Fibroblast of gingiva (primary cell): ENCODE measurements at places on chromosomes 16 and 17.
A peak's percentile ranks its signal among the peaks of the same experiment; 100 is the strongest.

DNA sequence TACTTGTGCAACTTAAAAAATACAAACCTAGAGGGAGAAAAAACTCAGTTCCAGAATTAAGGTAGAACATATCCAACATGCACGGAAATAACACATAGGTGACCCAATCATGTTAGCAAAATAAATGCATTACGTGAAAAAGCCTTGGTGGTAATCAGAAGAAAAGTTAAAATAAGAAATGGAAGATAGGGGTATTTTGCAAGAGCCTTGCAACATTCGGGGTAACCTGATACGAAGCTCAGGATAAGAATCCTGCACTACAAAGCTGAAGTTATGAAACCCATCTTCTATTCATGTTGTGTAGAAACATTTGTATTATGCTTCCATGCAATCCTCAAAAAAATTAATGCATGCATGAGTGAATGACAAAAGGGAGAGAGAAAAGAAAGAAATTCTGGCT lies 33.1 kb downstream of the CHCT1 start:
- peak; percentile 89 for DNase-seq

GRCh38 chr17:73423806-73424205 lies 112.0 kb upstream of the CDC42EP4 start:
- DNase-seq = no peak

GRCh38 chr16:67661101-67661761 lies 471 bp downstream of the PARD6A start:
- no peak for DNase-seq

DNA sequence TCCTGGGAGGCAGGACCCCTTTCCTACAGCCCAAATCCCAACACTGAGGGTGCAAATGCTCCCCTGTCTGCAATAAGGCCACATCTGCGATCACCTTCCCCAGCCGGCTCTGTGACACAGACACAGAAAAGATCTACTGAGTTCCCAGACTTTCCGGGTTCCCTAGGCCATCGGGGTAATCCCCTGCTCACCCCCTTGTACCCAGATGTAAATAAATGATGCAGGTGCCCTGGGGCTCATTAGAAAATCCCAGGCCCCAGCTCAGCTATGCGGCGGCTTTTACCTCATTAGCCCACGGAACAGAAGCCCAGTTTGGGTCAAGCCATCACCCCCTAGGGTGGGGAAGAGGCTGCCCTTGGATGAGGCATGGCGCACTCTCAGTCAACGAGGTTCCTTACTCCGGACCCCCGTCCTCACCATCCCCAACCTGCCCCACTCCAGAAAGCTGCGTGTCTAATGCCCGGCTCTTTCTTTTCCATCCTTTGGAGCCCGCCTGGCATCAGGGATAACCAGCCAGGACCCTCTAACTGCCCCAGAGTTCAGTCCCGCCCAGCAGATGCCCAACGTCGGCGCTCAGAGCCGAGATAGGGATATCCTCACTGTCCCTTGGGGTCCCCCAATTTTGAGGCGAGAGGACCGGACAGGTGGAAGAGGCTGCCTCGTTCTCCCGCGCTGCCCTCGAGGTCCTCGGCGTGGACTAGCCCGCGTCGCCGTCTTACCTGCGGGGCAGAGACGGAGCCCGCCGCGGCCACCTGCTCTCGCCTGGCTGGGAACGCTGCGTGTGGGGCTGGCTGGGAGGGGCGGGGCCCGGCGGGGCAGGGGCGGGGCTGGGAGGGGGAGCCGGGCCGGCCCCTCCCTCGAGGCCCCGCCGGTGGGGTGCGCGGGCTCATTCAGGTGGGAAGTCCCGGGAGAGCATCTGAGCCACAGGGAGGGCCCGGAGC lies at the start of gene ZNF385C:
ZNF385C (minus strand) TSS at position 783 of the 941 bp plus-strand sequence. CDS start 35,417 bp downstream, outside the sequence.
- DNase-seq = no peak

- DNase-seq = no peak
Observed at GRCh38 chr17:17988427-17988945, 15.8 kb downstream of the DRC3 start.

DNA sequence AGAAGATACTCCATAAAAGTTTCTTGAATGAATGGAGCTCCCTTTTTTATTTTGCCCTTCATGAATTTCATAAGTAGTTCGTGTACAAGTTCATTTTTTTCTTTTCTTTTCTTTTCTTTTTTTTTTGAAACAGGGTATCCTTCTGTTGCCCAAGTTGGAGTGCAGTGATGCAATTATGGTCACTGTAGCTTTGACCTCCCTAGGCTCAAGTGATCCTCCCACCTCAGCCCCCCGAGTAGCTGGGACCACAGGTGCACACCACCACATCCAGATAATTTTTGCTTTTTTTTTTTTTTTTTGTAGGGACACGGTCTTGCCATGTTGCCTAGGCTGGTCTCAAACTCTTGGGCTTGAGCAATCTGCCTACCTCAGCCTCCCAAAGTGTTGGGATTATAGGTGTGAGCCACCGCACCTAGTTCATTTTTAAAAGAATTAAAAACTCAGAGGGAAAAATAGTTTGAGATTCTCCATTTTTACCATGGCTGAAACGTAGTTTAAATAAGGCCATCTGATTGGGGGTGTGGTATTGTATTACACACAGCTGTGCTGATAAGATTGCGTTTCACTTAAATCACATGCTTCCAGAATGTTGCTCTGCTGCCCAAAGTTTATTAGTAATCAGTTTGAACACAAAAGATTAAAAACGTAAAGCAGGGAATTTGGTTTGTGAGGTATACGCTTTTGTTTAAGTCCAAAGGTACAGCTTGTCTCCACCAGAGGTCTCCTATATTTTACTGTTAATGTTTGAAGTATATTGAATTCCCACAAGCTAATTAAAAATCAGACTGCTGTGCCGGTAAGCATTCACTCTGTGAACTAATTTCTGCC lies 154.1 kb downstream of the SOCS1 start:
- DNase-seq = no peak

GRCh38 chr17:29004081-29004692 lies 1.6 kb downstream of the SEZ6 start:
- no peak for DNase-seq

DNA sequence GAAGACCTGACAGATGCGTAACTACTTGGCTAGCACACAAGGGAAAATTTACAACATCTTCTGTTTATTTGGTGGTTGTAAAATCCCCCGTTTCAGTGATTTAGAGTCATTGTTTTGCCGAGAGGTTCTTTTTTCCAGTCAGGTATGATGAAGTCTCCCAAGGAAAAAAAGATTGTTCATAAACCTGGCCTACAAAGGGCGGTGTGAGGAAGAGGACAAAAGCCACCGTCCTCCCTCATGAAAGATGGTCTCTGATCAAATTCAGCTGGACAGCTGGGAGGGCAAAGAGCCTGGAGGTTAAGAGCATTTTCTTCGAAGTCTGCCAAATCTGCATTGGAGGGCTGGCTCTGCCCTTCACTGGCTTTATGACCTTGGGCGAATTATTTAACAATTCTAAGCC lies 419.9 kb downstream of the HAPSTR1 start:
- DNase-seq = no peak

- DNase-seq = peak; percentile 57
Observed at GRCh38 chr16:15450624-15451023, 16.2 kb downstream of the BMERB1 start.

GRCh38 chr16:68884861-68885720 lies 41.8 kb downstream of the TANGO6 start:
- DNase-seq = no peak

DNA sequence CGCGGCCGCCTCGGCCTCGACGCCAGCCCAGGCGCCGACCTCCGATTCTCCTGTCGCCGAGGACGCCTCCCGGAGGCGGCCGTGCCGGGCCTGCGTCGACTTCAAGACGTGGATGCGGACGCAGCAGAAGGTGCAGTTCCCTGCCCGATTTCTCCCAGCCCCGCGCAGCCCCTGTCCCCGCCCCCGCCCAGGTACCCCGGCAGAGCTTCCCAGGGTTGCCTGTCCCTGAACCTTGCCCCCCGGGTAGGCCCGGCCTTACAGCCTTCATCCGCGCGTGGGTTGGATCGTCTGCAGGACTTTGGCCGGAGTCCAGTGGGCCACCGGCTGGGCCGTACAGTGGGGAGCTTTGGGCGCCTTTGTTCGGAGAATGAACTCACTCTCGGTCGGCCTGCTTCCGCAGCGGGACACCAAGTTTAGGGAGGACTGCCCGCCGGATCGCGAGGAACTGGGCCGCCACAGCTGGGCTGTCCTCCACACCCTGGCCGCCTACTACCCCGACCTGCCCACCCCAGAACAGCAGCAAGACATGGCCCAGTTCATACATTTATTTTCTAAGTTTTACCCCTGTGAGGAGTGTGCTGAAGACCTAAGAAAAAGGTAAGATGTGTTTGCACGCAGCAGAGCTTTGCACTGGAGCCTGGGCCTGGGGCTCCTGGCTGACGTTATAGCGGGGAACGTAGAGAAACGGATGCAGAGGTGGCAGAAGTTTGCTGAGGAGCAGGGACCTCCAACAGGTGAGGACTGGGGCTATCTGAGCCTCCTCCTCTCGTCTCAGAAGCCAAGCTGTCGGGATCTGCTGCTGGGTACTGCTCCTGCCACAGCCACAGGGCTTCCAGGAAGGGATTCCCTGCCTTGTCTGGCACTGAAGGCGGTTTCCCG lies 593 bp downstream of the GFER start:
- no peak for DNase-seq

DNA sequence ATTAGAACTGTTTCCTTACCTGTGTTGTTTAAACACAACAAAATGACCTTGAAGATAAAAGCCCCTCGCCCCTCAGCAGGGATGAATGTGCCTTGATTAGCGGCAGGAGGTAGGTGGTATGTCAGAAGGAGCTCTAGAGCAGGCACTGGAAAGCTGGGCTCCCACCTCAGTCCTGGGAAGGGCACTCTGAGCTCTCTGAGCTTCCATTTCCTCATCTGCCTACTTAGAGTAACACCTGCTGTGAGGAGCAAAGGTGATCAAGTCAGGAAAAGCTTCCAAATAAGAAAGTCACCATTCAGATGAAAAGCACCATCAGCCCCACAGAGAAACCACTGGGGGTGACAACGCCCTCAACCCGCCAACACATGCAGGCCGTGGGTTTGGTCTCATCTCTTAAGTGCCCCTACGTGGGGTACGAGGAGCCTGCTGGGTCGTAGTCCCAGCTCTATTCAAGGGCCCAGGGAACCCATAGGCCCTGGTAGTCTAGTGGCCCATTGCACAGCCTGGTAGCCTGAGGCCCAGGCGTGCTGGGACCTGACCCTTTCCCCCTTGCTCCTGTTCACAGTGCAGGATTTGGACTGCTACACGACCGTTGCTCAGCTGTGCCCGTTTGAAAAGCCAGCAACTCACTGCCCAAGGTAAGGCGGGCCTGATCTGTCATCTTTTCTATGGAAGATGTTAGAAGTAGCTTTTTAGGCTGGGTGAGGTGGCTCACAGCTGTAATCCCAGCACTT lies 57.3 kb downstream of the CRISPLD2 start:
- no peak for DNase-seq

- peak; percentile 47 for DNase-seq
Observed at GRCh38 chr17:63961355-63962212, 11.1 kb downstream of the SCN4A start.

DNA sequence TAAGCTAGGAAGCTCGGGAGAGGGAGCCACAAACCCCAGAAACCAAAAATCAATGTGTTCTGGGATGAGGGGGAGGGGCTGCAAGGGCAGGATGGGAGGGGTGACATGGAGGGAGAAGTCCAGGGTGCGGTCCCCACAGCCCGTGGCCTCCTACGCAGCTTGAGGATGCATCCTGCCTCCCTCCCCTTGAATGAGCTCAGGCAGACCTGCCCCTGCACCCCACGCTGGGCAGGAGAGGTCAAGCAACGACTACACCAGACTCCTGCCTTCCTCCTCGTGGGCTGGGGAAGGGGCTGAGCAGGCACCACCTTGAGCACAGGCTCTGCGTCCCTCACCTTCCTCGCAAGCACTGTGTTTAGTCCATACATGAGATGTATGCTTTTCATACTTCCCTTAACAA lies 3.9 kb downstream of the ANKRD13B start:
- DNase-seq = no peak

DNA sequence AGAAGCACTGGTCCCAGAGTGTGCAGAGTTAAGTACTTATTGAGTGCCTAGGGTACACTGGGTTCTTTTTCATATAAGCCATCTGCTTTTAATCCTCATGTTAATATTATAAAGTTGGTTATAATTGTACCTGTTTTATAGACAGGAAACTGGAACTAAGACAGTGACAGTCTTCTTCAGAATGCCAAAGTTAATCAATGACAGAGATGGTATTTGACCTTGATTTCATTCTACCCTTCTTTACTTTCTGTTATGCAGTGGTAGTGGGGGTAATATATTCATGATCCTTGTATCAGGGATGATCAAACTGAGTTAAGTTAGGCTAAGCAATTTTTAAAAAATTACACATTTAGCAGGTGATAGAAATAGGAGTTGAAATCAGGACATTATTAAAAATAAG lies 108.6 kb upstream of the GOT2 start:
- no peak for DNase-seq

DNA sequence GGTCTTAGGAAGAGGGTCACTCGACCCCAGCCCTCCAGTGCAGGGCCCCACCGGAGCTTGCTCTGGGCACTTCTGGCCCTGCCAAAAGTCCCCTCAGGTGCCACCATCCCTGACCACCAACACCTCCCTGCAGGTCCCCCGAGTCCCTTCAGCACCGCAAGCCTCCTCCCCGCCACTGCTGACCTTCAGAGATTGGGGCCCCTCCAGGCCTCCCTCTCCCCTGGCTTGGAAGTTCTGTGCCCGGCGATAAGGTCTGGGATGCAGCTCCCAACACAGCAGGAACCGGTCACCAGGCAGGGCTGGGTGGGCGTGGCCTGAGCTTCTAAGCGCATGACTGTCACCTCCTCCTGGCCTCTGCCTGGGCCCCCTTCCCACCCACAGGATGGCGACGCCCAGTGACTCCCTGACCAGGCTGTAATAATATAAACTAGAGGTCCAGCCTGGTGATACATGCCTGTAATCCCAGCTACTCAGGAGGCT lies 11.2 kb downstream of the PIEZO1 start:
- DNase-seq = peak; percentile 74

DNA sequence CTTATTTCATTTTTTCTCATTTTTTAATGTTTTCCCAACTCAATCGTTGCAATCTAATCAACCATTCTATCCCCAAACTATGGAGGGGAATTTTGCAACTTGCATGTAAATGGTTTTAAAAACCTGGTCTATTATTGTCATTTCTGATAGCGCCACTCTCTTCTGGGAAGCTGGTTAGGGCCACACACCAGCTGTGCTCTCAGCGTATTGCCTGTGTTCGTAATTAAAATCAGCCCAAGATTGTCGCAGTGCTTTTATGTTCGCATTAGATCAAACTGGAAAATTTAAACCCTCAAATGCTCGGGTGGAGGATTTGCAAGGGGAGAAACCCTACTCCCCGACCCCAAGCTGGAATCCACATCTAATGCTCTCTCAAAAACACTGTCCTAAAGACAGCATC lies 123.5 kb upstream of the CACNG5 start:
- DNase-seq = no peak

GRCh38 chr17:29129731-29130130 lies 50.5 kb downstream of the MYO18A start:
- DNase-seq = no peak
